NB4 (cell line): ENCODE measurements at places on chromosomes 6 and 20.

GRCh38 chr20:61757678-61758563 is 307.8 kb downstream of the TAF4 start:
- DNase-seq, result no peak

- DNase-seq, result no peak
These were observed 71.2 kb downstream of the CBLN4 start for GRCh38 chr20:55934146-55934545.

- DNase-seq, result no peak
These were observed 5.3 kb upstream of the HIVEP2 start for GRCh38 chr6:142950291-142950690.

DNA sequence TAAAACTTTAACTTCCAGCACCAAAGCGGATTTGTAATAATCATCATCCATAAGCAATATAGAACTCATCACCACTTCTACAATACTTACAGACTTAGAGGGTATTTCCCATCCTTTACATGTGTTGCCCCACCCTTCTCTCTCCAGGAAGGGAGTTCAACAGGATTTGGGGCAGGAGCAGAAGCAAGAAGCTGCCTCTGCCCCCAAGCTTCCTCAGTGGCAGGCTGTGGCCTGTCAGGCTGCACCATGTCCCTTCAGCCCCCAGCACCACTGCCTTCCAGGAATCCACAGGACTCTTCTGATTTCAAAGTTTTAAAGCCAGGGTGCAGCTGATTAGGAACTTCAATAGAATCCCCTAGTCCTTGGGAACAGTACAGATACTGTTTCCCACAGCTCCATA is 36.7 kb upstream of the MCM9 start:
- DNase-seq, result no peak

- no peak for DNase-seq
These were observed 159.5 kb downstream of the DTNBP1 start for GRCh38 chr6:15503346-15503680.

DNA sequence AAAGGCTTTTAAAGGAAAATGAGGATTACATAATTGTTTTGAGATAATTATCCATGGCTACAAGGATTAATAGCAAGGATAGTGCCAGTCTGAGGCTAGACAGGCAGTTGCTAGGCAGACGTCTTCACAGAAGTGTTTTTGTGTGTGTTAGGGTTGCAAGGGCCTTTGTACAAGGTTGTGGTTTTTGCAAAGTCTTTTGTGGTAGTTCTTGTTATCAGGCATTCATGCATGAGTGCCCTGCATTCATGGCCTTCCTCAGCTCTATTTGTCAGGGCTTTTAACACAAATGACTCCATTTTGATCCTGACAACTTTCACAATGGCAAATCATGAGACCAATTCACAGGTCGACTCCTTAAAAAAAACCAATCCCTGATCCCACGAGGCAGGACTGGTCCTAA is 68.1 kb upstream of the TXNDC5 start:
- no peak for DNase-seq

DNA sequence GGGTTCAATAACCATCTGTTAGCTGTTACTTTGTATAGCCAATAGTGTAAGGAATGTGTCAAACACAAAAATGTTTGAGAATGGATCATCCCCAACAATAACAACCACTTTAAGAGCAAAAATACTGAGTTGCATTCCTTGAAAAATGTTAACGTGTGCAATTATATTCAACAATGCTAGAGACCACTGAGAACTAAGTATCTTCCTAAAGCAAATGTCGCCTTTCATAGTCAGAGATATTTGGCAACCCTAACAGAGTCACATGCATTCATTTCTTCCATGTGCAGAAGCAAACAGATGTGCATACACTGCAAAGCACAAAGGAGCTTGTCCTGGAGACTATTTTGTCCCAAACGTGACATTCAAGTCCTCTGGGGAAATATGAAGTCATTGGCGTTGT is 448.6 kb downstream of the GJA1 start:
- no peak for DNase-seq

DNA sequence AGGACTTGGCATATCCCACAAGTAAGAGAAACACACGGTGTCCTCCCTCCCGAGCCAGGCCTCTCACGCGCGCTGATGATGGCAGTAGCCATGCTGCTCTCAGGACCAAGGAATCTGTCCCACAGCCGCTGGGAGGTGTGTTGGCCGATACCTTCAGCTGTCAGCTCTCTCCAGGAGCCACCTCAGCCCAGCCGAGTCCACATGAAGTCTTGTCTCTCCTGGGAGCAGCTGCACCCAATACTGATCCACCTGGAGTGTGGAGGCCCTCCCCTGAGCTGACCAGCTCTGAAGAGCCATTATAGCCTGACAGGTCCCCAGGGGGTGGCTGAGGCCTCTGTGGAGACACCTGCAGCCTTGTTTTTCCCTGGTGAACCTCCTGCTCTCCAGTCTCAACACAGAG is 23.8 kb upstream of the NXT1 start:
- DNase-seq, result no peak

- DNase-seq, result no peak
These were observed 5.1 kb downstream of the LZTS3 start for GRCh38 chr20:3168079-3168828.

DNA sequence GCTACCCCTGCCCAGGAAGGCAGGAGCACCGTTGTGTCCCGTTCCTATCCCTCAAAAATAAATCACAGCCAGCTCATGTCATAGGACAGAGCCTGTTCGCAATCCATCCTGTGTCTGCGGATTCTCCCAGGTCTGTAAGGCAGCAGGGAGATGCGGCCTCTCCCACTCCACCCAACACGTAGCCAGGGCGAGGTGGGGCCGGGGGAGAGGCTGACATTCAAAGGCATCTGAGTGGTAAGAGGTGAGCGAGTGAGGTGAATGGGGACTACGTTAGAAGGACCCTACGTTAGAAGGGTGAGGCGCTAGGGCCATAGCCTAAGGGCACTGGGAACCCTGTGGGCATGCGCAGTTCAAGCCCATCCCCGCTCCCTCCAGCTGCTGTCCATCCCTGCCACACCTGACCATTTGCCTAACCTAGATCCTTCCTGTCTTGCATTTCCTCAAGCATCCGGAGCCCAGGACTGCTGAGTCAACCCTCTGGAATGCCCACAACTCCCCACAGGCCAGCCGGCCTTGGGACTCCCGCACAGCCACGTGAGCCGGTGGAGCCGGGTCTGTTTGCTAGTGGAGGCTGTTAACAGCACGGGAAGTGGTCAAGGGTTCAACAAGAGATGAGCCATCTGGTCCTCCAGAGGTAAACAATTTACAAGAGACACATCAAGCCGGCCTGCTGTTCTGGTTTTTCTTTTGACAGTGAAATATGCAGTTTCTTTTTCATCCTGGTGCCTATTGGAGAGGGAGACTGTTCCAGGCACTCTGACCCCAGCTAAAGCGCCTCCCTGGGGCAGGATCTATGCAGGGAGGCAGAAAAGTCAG is 45.9 kb downstream of the RIPOR3 start:
- DNase-seq, result peak; percentile 71

DNA sequence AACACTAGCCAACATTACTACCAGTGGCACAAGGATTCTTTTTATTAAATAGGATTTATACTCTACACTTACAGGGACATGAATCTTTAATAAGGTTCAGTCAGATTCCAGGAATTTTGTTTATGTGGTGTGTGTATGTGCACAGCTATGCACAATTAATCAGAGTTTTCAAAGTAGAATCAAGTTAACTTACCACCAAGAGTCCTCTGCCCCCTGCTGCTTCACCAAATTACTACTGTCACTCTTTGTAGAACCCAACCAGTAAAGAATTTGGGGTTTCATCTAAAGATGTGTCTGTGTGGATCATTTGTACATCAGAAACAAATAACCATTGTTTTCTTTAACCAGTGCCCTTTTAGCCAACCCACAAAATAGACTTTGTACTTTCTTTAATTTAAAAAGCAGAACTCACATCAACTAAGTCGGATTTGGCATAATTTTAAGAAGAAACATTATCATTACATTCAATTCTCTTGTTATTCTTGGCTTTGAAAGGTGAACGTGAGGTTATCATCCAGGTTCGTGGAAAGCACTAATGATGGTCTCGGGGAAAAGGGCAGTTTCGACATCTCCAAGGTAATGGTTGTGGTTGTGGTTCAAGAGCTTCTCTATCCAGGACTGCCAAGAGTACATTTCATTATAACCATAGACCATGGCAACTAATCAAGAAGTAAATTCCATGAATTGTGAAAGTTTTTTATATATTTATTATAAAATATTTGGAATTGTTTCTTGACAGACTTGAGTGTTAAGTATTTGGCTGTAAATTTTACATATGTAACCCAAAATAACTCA is 514.3 kb upstream of the ID4 start:
- DNase-seq, result no peak

DNA sequence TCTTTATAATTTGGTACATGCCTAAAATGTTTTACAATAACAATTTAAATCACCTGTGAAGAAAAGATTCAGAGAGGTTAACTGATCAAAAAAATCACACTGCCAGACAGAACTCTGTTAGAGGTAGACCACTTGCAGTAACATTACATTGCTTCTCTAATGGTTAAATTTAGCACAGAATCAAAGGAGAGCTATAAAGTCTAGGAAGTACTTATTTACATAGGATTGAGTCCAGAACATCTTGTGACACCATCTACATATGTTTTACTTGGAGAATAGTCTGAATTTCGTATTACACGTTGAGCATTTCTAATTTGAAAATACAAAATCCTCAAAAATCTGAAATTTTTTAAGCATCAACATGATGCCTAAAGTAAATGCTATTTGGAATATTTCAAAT is 17.2 kb upstream of the TBC1D20 start:
- no peak for DNase-seq

- no peak for DNase-seq
These were observed 306.9 kb upstream of the ADGRB3 start for GRCh38 chr6:68328156-68328555.

GRCh38 chr6:159100395-159101182 is 55.8 kb upstream of the TAGAP start:
- DNase-seq, result no peak

GRCh38 chr20:10665027-10665561 is 8.7 kb downstream of the JAG1 start:
- DNase-seq, result no peak

- DNase-seq, result no peak
These were observed 75.5 kb upstream of the GGTLC1 start for GRCh38 chr20:24064092-24064491.

DNA sequence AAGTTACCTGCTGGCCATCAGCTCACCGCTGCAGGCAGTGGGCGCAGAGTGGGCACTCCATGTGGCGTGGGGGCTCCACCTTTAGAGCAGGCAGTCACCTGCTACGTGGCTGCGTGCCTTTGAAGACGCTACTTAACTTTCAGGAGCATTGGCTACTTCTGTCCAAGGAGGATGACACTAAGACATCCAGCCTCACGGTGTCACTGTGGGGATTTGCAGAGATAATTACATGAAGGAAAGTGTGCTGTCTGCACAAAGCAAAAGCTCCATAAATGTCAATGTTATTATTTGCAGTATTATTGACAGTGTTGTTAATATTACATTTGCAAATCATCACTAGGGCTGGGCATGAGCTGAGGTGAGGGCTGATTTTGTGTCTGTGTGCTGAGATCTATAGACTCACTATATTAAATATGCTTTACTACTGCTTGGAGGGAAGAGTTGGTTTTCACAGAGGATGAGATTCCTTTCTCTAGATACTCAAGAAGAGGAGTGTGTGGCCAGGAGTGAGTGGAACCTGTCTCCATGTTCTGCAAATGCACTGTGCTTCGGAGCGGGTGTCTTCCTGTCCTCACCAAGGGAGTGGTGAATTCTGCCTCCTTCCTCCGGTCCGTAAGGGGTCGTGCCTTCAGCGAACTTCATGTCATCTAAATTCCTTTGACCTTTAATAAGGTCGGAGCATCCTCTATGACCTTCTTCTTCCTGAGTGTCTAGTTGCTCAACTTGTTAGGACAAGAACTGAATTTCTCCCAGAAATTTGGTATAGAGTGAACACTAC is 165.8 kb upstream of the SYNDIG1 start:
- DNase-seq, result peak; percentile 11

DNA sequence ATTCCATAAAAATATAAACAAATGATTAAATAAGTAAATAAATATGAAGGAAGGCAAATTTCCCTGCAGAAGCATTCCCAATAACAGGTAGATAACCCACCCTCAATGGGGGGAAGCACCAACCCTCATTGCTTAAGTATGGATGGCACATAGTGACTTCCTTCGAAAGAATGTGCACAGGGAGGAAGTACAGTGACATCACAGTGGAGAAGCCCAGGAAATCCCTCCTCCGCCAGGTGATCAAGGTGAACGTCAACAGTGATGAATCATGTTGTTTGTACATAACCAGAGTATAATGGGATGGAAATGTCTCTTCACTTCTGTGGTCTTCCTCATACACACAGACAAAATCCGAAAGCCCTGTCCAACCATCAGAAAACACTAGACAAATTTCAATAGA is 267.9 kb downstream of the THBS2 start:
- no peak for DNase-seq

DNA sequence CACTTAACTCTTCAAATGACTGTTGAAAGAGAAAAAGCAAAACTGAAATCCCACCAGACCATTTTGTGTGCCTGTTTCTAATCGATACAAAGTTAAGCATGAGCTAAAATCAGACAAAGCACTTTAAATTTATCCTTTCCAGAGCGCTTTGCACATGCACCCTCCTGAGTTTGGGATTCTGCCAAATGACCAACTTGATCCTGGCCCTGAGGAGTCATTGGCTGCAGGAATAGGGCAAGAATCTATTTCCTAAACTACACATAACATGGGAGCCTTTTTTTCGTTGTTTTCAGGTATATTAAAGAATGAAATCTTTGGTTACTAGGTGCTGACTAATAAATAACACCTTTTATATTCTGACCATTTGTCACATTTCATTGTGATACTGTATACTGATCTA is 23.8 kb upstream of the MTHFD1L start:
- no peak for DNase-seq

DNA sequence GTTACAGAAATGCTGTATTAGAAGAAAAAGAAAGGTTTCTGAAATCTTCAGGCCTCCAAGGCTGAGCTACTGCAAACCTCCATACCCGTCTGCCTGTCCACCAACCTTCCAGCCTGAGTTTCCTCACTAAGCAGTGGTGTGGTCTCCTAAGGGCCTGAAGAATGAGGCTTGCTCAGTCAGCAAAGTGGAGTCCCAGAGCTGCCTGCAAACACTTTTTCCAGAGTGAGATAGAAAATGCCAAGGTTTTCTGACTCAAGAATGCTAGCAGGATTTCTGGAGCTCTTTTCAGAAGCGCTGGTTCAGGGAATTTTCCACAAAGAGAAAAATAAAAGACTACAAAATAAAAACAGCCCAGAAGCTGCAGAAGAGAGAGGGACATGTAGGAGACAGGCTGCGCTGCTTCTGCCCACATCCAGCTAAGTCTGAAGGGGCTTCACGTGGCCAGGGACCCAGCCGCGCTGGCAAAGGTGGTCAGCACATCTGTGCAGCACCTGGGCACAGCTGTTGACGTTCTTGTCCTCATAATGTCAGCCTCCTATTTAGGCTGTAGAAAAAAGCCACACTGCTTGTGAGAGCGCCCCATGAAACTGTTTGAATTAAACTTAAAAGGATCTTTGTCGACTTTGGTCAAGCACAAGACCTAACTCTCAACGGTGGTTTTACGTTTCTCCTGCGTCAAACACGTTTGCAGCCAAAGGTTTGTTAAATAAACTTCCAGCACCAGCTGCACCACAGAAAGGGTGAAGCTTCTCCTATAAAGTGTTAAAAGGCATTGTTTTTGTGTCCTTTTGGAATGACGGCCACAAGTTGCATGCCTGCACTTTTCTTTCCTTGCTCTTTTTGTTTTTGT is 209.0 kb downstream of the THBS2 start:
- DNase-seq, result no peak

GRCh38 chr20:59044295-59044694 is 1.7 kb upstream of the PRELID3B start:
- DNase-seq, result no peak
